NCI-H2171 (cell line): ENCODE measurements at places on chromosomes 6 and 20.

GRCh38 chr6:123629258-123629941, 7.3 kb downstream of the TRDN start:
- no peak for DNase-seq

- DNase-seq: no peak
Observed at GRCh38 chr6:108521616-108522107, 39.1 kb upstream of the FOXO3 start.

- no peak for DNase-seq
Observed at GRCh38 chr6:16130437-16130891, 1.6 kb downstream of the MYLIP start.

DNA sequence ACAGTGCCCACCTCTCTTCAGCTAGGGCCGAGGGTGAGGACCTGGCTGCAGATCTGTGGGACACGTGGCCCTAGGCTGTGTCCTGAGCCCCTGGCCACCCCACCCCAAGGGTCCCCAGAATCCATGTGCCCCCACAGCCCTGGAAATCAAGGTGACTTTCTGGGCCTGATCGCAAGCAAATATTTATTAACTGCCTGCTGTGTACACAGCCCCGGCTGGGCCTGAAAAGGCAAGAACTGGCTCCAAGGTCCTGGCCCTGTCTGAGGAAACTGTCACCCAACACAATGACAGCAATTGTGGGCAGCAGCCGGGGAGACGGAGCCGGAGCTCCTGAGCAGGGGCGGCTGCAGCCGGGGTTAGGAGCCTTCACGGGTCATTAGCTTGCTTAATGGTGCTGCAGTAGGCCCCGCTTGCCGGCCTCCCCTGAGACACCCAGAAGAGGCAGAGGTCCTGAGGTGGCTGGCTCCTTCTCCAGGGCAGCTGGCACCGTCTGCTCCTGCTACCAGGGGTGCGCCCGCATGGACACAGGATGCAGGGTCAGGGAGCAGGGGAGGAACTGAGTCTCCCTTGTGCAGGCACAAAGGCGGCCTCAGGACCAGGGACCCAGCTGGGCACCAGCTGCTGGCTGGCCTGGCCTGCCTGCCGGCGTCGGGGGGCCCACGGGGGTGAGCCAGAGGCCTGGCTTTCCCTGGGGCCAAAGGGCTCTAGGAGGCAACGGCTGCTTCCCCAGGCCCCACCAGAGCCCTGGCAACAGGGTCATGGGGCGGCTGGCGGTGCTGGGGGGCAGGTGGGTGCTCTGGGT, 24.1 kb downstream of the NPEPL1 start:
- no peak for DNase-seq

GRCh38 chr20:62337558-62338293, 29.4 kb downstream of the LAMA5 start:
- no peak for DNase-seq

- DNase-seq: no peak
Observed at GRCh38 chr6:105207524-105208269, 27.9 kb upstream of the POPDC3 start.

DNA sequence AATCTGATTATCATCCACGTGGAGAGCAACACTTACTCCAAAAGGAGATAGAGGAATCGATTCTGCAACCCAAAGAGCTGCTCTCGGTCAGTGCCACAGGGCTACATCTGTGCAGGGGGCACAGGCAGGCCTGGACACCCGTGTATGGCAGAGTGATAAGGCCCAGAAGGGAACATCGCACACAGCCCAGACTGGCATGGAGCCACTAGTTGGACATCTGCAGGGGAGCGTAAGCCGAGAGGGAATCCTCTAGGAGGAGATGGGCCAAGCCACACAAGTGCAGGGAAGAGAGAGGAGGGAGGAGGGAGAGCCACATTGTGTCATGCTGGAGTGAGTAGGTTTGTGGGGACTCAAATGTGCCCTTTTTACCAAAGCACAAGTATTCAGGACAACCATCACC, 50.4 kb upstream of the ENTPD6 start:
- DNase-seq: no peak

- no peak for DNase-seq
Observed at GRCh38 chr6:25176466-25176865, 102.7 kb upstream of the CARMIL1 start.
